ENCODE measurements at places on chromosomes 5 and 9.

DNA sequence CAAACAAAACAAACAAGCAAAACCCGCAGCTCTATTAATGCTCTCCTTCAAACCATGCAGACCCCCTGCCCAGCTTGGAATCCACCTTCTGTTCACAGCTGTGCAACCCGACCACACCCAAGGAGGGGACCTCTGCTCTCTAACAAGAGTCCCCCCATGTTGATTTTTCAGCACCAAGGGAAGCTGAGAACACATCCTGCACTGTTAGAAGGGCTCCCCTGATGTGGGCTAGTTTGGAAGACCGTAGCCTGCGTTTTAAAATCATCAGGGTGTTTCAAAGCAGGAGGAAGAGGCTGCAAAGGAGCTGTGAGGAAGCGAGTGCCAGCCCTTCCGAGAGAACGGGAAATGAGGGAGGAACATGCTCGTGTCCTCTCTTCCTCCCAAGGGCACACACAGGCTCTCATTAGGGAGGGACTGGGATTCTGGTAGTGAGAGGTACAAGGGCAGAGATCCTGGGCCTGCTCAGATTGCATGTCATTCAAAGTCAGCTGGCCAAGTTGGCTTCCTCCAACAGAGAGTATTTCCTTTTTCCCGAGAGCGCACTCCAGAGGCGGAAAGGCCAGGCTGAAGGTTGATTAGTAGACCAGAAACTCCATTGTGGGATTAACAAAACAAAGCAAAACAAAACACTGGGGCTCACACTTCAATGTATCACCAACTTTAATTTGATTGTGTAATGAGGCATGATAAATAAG lies 185.9 kb downstream of the SEMA6A start:
- DNase-seq: no peak

DNA sequence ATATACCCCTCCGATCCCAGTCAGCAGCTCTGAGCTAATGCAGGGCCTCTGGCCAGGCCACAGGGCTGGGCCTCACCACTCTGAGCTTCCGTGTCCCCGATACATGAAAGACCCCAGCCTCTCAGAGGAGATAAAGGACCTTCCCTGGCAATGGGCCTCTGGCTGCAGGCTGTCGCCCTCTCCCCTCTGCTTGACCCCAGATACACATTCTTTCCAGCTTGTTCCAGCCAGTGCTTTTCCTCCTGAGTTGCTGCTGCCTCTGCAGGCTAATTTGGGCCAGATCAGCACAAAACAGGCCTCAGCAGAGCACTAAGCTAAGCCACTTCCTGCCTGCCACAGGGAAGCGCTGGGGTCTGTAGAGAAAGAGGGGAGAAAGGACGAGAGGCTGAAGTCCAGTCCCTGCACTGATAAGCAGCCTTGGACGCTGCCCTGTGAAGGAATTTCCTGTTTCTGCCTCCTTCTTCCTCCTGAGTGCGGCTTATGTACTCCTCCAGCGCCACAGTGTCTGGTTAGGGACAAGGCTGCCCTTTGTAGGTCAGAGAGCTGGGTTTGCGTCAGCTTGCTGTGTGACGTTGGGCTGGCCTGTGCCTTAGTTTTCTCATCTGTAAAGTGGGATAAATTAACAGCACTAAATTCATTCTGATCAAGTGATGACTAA lies 73.0 kb upstream of the IL17B start:
- no peak for DNase-seq

GRCh38 chr5:115389799-115390382 lies 93.4 kb upstream of the CCDC112 start:
- no peak for DNase-seq

DNA sequence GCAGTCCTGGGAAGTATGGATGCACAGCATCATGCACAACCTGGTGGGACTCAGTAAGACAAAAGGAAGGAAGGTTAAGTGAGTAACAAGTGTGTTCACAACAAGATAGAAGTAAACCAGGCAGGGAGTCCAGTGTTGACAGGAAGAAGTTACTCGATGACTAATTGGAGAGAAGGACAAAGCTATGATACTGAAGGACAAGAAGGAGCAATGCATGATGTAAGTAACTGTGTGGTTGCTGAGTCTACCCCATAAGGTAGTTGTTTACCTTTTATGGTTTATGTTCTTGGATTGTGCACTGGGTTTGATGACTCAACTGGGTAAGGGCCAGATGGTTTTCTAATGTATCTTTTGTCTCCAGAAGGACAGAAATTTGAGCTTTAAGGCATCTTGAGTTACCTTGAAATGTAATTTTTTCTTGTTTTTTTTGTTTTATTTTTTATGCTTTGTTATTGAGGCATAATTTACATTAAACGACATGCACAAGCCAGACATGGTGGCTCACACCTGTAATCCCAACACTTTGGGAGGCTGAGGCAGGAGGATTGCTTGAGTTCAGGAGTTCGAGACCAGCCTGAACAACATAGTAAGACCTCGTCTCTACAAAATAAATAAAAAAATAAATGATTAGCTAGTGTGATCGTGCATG lies 89.2 kb upstream of the CAST start:
- DNase-seq: no peak

GRCh38 chr9:117719161-117719920 lies 15.1 kb downstream of the TLR4 start:
- no peak for DNase-seq

DNA sequence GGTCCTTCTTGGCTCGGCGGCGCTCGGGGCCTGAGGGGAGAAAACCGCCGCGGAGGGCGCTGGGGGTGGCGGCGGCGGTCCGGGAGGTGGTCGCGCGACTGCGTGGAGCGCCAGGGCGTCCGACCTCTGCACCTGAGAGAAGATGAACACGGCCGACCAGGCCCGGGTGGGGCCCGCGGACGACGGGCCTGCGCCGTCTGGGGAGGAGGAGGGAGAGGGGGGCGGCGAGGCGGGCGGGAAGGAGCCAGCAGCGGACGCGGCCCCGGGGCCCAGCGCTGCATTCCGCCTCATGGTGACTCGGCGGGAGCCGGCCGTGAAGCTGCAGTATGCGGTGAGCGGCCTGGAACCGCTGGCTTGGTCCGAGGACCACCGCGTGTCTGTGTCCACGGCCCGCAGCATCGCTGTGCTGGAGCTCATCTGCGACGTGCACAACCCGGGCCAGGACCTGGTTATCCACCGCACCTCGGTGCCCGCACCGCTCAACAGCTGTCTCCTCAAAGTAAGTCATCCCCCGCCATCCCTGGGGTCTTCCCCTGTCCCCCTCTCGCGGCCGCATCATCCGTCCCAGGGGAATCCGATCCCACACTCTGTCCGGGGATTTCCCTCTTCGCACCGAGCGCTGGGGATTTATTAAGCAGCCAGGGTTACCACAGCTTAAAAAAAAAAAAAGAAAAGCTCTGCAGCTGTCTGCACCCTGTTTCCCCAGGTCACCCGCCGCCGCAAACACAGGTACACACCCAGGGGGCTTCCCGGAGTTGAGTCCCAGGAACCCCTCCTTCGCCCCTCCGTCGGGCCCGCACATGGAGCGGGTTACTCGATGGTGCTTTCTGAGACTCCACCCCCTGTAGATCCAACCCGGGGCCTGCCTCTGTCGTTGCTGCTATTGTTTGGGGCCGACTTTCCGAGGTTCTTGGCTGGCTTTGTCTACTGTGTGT lies at the start of gene GTF3C4:
Gene GTF3C4, plus strand, starts transcription at position 8 of the 935 bp plus-strand sequence. Its CDS starts 135 bp downstream, at position 143.
- peak; percentile 95 for DNase-seq

DNA sequence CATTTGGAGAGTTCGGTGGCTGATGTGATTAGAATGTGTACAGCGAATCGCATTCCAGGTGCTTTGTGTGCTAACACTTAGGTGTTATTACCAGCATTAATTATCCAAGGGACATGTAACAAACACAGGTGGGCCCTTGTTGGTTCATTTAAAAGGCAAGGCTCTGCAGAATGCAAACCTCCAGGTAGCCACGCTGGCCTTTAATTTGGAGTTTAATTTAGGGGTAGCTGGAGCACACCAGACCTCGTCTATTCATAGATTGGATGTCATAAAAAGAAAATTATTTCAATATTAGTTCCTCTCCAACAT lies 191.1 kb downstream of the MAT2B start:
- DNase-seq: no peak

DNA sequence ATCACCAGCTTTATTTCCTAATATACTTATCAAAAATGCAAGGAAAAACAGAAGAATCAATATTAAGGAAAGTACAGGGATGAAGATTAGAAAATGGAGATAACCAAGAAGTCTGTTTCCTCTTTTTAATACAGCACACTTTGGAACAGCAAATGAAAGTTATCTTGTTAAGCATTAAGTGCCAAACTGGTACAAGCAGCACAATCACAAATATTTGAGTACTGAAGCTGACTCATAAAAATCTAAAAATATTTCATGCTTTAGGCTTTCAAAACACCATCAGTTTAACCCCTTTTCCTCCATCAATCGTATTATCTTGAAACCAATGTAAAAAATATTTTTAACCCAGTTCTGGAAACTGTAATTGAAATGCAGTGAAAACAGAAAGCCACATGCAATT lies 2.7 kb downstream of the FBXW11 start:
- no peak for DNase-seq

DNA sequence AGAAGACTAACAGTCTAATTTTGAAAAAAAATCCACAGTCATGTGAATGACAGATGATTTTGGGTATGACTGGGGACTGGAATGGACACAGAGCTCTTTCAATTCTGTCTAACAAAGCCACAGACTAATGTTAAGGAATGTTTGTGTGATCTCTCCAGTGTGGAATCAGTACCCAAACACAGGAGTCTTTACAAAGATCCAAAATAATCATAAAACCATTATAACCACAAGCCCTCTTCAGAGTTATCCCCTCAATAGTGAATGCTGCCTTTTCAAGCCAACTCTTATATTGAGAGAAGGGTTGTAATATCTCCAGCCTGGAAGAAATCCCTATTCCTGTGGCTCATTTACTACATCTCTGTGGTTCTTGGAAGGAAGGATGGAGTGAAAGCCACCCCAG lies 552.0 kb upstream of the CLINT1 start:
- DNase-seq: no peak

DNA sequence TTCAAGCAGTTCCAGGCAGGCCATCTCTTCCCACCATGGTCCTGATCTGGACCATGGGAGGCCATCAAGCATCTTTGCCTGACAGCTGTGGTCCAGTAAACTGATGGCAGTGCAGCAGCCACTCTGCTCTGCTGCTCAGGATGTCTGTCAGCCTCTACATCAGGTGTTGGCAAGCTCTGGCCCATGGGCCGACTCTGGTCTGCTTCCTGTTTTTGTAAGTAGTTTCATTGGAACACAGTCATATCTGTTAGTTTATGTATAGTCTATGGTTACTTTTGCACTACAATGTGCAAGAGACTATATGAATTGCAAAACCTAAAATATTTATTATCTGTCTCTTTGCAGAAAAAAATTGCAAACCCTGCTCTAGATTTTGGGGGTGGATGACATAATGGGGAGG lies 225.0 kb downstream of the KCTD16 start:
- DNase-seq: no peak

- no peak for DNase-seq
Measured at GRCh38 chr5:114419959-114420358, 58.1 kb downstream of the KCNN2 start.

GRCh38 chr5:77295863-77296378 lies 85.4 kb downstream of the PDE8B start:
- DNase-seq: no peak

- no peak for DNase-seq
Measured at GRCh38 chr5:133605323-133605722, 7.0 kb downstream of the FSTL4 start.

GRCh38 chr9:110027671-110028081 lies 180.3 kb downstream of the C9orf152 start:
- DNase-seq: no peak

DNA sequence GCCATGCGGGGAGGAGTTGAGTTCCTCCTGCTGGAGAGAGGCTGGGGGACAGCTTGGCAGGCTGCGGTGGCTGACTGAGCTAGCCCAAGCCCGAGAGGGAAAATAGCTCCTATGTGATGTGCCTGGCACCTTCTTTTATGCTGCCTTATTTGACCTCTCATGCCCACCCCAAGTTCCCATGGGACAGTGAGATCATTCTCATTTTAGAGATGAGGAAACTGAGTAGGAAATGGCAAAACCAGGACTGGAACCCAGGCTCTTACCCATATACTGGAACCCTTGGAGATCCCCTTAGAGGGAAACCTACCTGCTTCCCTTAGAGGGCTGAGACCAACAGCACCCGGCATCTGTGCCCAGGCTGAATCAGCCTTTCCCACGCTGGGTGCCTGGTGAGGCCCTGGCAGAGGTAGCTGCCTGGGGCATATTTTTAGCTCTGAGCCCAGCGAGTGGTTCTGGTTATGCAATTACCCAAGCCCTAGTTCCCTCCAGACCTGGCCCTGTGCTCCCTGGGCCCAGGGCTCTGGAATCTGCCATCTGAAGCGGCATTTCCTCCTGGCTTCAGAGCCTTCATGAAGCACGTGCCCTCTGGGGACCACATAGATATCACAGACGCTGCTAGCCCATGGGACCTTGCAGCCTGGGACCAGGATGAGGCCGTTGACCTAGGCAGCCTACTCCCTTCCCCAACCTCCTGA lies 23.6 kb downstream of the COL27A1 start:
- no peak for DNase-seq

- peak; percentile 71 for DNase-seq
Measured at GRCh38 chr9:34403554-34404380, 27.1 kb upstream of the MYORG start.

- DNase-seq: no peak
Measured at GRCh38 chr5:161403996-161404395, 142.5 kb downstream of the GABRB2 start.

GRCh38 chr5:115432691-115433090 lies 111.9 kb downstream of the FEM1C start:
- no peak for DNase-seq

GRCh38 chr5:61933787-61934626 lies 372.0 kb upstream of the KIF2A start:
- peak; percentile 25 for DNase-seq

DNA sequence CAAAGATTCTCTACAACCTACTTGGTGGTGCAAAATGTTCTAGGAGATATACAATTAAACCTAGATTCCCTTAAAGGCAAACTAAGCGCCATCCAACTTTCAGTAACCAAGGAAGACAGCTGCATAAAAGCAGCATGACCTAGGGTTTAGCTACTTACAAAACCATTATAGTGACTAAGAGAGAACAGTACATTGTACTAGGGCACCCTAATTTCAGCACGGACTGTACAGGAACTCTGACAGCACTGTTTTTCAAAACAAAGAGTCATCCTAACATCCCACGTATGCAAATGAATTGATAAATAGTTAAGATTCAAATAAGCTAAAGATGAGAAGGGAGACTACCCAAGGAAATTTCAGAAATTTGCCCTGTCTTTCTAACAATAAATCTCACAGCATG lies 30.0 kb downstream of the STRBP start:
- peak; percentile 18 for DNase-seq

DNA sequence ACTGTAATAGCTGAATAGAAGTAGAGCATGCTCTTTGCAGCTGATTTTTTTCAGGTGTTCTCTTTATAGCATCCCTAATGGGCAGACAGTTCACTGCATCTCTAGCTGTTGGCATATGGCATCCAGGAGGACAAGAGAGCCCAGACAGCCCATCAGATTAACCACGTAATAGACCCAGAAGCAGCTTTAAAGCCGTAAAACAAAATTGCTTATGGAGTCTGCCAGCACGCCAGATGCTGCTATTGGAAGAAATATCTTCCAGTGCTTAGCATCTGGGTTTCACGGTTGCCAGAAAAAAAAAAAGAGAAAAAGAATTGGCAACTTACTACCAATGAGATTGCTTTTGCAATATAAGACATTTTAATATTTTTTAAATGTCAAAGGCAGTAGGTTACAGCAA lies 869.4 kb upstream of the NUDT12 start:
- no peak for DNase-seq

- DNase-seq: no peak
Measured at GRCh38 chr5:109225716-109226625, 183.8 kb downstream of the PJA2 start.
